ENCODE measurements at places on chromosomes 2 and 18.

- no peak for DNase-seq
These were observed 249.8 kb downstream of the TXNL1 start for GRCh38 chr18:56388571-56388970.

GRCh38 chr2:102520009-102520408 lies 47.0 kb downstream of the SLC9A4 start:
- peak; percentile 52 for DNase-seq

DNA sequence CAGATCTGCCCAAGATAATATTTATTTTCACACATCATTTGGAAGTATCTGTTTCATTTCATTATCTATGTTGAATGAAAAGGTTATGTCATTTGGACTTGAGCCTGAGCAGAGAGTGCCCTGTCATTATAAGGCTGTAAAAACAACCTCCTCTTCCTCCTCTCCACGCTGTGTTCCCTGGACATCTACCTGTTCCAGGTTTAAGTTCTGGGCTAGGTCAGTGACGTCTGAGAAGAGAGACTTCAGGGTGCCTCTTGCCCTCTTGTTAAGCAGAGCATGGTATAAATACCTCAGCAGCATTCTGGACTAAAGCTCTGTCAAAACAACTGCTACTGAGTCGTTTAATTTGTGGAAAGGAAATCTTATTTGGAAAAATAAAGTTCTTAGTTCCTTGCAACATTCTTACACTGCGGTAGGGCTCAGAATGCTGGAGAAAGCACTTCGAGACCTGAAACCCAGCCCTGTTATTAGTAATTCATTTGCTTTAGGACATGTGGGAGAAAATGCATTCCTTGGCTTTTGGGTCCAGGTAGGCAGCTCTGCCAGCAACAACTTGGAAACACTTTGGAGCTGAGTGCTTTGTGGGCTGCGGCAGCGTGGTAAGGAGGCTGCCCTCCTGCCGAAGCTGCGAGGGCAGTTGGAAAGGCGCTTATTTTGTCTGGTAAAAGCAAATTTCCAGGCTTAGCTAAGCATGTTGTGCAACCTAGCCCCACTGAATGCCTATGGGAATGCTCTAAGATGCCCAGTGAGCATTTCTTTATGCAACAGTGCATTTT lies 91.8 kb upstream of the NEDD4L start:
- no peak for DNase-seq

- no peak for DNase-seq
These were observed 3.1 kb downstream of the TWIST2 start for GRCh38 chr2:238851026-238851425.

DNA sequence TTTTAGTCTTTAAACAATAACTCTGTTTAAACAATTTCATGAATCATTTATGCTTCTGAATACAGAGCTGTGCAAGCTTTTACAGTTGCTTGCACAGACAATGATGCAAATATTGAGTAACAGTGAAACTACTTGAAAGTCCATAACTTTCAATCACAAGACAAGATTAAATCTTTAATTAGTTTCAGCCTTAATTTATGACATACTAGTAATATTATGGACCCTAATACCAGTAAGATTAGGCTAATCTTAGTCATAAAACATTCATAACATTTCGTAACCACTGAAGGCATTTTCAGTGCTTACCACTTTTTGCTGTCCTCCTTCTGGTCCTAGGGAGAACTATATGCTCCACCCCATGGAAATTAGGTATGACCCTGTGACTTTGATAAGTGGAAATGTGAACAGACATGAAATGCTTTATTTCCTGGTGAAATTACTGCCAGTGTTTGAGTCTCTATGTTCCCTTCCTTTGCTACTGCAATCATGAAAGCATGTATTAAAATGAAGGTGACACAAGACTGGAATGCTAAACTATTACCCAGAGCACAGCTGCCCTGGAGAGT lies 1.8 kb upstream of the COBLL1 start:
- no peak for DNase-seq

Data from activated CD4-positive, alpha-beta T cell treated with anti-CD3 and anti-CD28 coated beads for 36 hours (primary cell).